ENCODE measurements at places on chromosomes 6 and 20. TPM values are rescaled to one million over a fixed set of nuclear protein-coding genes. Genes with fewer than 3 reads are reported as not detected.

Gene SEMG1
- not detected for total RNA-seq

Gene ZNF512B
- total RNA-seq = 5.2 TPM

Gene BTNL2
- total RNA-seq = not detected

Gene TAB2
- total RNA-seq = 9.5 TPM

Gene SCRT2
- total RNA-seq = not detected

Gene GSTA3
- total RNA-seq = 0.17 TPM

Gene ANKEF1
- 1.7 TPM for total RNA-seq

Gene STAU1
- 30.7 TPM for total RNA-seq

Gene GGTLC1
- not detected for total RNA-seq

Gene VIP
- total RNA-seq = not detected

Gene HINT3
- total RNA-seq = 18.1 TPM

Gene C4B
- 15.4 TPM for total RNA-seq

Gene NUDT3
- 10.6 TPM for total RNA-seq

Gene CFAP61
- not detected for total RNA-seq

Gene TAF11
- 11.5 TPM for total RNA-seq

Gene SYCP2L
- not detected for total RNA-seq

Gene FAM83C
- total RNA-seq = not detected

Gene HSPA1B
- 280 TPM for total RNA-seq

Gene ALDH5A1
- total RNA-seq = 0.09 TPM

Gene F13A1
- not detected for total RNA-seq

Gene PACRG
- 0.16 TPM for total RNA-seq

Gene BPIFA1
- not detected for total RNA-seq

Gene TMEM239
- total RNA-seq = under 0.01 TPM

Gene FUT9
- not detected for total RNA-seq

Gene AP5S1
- 13.6 TPM for total RNA-seq

Gene GSS
- 63.2 TPM for total RNA-seq

Gene RIPOR2
- 0.34 TPM for total RNA-seq

Gene CAP2
- 0.86 TPM for total RNA-seq

Gene GPLD1
- under 0.01 TPM for total RNA-seq

Gene NINL
- total RNA-seq = 17.0 TPM

Gene BMP5
- total RNA-seq = 0.16 TPM

Gene ID4
- total RNA-seq = 14.2 TPM

Gene AGER
- total RNA-seq = 0.16 TPM

Gene IL17A
- total RNA-seq = not detected

Gene RNF217
- 7.3 TPM for total RNA-seq

Gene TOX2
- total RNA-seq = 1.6 TPM

Gene CENPQ
- 1.8 TPM for total RNA-seq

Gene CASS4
- total RNA-seq = 5.0 TPM

Gene SLC24A3
- total RNA-seq = not detected

Gene STX7
- total RNA-seq = 34.3 TPM

Gene ARFGEF3
- total RNA-seq = under 0.01 TPM

Gene FAM162B
- total RNA-seq = 0.32 TPM

Gene BMP7
- total RNA-seq = not detected

Gene NUS1
- total RNA-seq = 7.9 TPM

All from bronchial smooth muscle cell (primary cell).